ENCODE measurements at places on chromosomes 16 and 17. TPM values are rescaled to one million over a fixed set of nuclear protein-coding genes. Genes with fewer than 3 reads are reported as not detected.

KRT16 gene
- not detected for total RNA-seq

ENGASE gene
- 31.5 TPM for total RNA-seq

TRPV3 gene
- 1.0 TPM for total RNA-seq

ITGAD gene
- total RNA-seq, result not detected

ALG1 gene
- 20.8 TPM for total RNA-seq

ZG16B gene
- 1.4 TPM for total RNA-seq

PLA2G15 gene
- 9.8 TPM for total RNA-seq

CPHXL2 gene
- total RNA-seq, result not detected

GRCh38 chr16:16052916-16053315 lies 103.5 kb downstream of the ABCC1 start:
- no peak for DNase-seq

DNA sequence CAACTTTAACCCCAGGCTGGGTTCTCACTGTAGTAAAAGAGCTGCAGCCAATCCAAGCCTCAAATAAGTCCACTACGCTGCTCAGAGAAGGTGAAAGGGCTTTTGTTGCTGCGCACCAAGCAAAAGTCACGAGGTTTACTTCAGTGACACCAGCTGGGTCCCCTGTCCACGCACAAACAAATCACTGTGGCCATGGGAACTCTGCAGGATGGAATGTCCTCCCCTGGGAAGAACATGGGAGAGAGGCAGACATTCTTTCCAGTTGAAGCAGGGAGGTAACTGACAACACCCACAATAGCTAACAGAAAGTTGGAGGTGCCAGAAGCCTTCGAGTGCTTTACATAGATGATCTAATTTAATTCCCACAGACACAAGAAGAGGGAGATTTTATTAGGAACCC lies 181.9 kb downstream of the PMP22 start:
- DNase-seq, result no peak

GRCh38 chr16:82124651-82125050 lies 45.4 kb downstream of the MPHOSPH6 start:
- DNase-seq, result no peak

GRCh38 chr16:63998-64913 lies 8.2 kb downstream of the RHBDF1 start:
- DNase-seq, result no peak

- DNase-seq, result no peak
Measured at GRCh38 chr16:2767140-2767731, 9.8 kb downstream of the ELOB start.

DNA sequence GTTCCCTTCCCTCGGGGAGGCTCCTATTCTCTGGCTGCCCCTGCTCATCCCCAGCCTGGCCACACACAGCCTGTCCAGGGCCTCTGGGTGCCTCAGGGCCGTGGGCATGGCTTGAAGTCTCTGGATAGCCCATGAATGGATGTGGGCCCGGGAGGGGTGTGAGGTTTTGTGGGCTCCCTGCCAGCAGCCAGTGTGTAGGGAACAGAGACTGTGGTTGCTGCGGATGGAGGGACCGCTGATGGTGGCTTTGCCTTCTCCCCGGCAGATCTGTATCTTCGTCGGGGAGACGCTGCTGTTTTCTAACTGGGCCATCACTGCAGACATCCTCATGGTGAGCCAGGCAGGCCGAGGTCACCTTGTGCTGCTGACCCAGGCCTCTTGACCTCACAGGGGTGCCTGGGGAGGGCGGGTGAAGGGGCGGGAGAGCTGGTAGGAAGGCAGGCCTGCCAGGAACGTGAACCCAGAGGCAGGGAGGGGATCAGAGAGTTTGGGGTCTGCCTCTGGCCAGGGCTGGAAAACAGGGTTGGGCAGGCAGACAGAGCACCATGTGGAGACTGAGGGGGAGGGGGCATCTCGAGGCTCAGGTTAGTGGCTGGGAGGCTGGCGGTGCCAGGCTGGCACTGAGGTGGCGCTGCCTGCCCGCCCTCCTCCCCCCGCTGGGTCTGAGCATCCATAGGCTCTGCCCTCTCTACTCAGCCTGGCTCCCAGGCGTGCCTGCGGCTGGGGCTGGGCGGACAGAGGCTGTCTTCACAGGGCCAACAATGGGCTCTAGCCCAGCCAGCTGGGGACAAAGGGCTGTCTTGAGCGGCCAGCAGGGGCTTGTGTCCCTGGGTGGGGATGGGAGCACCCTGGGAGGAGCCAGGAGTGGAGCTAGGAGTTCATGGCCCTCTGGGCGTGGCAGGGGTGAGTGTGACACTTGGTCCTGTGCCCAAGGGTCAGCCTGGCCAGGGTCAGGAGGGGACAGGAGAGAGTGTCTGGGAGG lies 21.4 kb downstream of the MYBBP1A start:
- no peak for DNase-seq

- no peak for DNase-seq
Measured at GRCh38 chr17:4635823-4636375, 5.6 kb downstream of the ALOX15 start.

DNA sequence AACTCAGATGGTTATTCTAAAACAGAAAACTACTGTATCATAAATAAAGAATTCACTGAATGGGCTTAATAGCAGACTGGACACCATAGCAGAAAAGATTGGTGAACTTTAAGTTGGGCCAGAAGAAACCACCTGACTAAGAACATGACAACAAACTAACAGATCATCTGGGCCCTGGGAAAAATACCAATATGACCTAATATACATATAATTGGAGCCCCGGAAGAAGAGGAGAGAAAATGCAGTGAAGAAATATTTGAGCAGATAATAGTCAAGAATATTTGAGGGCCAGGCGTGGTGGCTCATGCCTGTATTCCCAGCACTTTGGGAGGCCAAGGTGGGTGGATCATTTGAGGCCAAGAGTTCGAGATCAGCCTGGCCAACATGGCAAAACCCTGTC lies 25.5 kb upstream of the SDK2 start:
- no peak for DNase-seq

- no peak for DNase-seq
Measured at GRCh38 chr17:77435272-77436057, 294.7 kb downstream of the SEC14L1 start.

DNA sequence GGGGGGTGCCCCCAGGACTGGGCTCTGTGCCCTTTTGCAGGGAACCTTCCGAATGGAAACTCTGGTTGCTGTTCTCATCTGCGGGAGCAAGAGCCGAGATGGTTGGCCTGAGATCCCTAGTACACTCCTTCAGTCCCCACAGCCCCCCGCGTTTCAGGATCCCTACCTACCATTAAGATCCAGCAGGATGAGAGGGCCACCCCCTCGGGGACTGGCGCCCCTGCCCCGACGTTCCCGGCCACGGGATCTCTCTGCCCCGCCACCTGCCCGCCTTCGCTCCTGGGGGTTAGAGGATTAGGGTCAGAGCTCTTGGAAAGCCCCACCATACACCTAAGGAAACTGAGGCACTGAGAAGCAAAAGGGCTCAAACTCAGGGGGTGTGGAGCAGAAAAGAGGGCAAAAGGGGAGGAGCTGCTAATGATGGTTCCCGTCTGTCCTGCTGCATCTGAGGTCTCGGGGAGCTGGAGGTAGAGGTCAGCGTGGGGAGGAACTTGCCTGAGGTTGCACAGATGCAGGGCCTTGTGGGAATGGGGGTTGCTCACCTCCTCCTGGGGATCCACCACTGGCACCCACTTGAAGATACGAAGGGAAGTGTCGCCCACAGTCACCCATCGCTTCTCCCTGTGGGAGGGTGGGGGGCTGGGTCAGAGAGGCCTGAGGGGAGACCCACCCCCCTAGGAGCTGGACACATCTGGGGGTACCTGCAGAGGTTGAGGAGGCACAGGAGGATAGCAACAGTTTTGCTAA lies 1.0 kb downstream of the BCL7C start:
- DNase-seq, result no peak

GRCh38 chr17:32802306-32802705 lies 74.6 kb downstream of the MYO1D start:
- no peak for DNase-seq

- no peak for DNase-seq
Measured at GRCh38 chr16:77469634-77470033, 34.8 kb upstream of the ADAMTS18 start.

- no peak for DNase-seq
Measured at GRCh38 chr16:73054813-73055482, 7.0 kb upstream of the ZFHX3 start.

DNA sequence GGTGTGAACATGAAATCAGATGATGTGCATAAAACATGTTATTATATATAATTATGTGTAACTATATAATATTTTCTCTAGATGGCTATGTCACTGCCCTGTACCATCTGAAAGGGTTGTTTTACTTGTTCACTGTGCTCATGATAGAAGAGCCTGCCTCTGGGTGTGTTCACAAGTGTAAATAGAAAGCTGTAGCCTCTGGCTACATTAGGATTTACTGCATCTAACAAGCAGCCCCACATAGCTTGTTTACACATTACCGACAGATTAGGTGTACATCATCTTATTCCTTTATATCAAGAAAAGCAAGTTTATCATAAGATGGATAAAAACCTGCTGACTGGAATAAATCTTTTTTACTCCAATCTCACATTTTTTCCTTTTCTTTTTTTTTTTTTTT lies 46.1 kb downstream of the CHD9 start:
- no peak for DNase-seq

GRCh38 chr17:68711858-68712257 lies 110.7 kb upstream of the FAM20A start:
- DNase-seq, result no peak

All from activated naive CD4-positive, alpha-beta T cell treated with anti-CD3 and anti-CD28 coated beads, Interleukin-2, amount 50 U/mL, for 72 hours (primary cell).